ENCODE measurements at places on chromosomes 1 and 21.

- no peak for DNase-seq
Measured at GRCh38 chr1:2856066-2856390, 54.5 kb upstream of the TTC34 start.

GRCh38 chr1:89616844-89617627 is 15.9 kb upstream of the LRRC8C start:
- DNase-seq, result no peak

GRCh38 chr1:7702365-7702764 is 68.7 kb upstream of the VAMP3 start:
- DNase-seq, result no peak

DNA sequence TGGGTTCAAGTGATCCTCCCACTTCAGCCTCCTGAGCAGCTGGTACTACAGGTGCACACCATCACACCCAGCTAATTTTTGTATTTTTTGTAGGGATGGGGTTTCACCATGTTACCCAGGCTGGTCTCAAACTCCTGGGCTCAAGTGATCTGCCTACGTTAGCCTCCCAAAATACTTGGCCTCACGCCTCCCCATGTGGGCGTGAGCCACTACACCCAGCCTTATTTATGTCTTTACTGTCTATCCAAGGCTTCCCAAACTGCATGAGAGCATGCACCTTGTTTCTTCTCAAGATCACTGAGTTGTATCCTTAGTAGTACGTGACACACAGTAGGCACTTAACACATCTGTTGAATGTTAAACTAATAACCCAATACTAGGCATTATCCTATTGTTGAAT is 14.2 kb downstream of the WASF2 start:
- no peak for DNase-seq

GRCh38 chr1:180936110-180937011 is 23.7 kb downstream of the KIAA1614 start:
- DNase-seq, result no peak

DNA sequence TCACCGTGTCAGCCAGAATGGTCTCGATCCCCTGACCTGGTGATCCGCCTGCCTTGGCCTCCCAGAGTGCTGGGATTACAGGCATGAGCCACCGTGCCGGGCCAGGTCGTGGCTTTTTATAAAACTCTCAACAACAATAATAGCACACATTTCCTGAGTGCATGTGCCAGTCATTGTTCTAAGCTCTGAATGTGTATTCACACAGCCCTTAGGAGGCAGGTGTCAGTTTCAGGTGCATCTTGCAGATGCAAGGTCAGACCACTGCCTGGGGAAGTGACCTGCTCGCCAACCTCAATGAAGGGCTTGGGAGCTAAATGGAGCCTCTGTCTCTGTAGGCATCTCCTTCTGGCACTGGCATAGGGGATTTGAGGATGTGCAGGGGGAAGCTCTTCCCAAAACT is 1.6 kb upstream of the LEFTY2 start:
- no peak for DNase-seq

DNA sequence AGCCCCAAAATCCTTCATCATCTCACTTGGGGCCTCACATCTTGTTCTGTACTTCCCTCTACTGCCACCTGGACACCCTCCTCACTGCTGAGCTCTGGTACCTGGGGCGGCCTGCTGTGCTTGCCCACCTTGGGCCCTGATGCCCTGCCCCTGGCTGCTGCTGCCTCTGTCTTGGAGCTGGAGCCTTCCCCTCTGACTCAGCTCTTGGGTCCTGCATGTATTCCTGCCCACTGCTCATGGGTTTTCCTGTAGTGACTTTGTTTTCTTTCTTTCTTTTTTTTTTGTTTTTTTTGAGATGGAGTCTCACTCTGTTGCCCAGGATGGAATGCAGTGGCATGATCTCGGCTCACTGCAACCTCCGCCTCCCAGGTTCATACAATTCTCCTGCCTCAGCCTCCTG is 37.5 kb downstream of the TRAPPC10 start:
- no peak for DNase-seq

DNA sequence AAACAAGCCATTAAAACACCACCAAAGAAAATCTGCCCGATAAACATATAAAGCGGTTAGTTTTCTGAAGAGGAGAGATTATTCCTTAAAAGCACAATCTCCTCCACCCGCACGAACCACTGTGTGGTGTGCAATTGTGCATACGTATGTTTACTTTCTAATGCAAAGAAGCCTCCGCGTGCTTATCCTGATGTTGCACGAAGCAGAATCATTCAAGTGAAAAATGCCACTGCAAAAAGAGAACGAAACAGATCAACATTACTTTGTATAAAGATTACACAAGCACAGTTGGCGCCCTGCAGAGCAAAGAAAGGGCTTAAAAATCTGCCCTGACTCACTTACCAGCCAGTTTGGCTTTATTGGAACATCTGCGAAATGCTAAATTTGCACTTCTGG is 166.8 kb downstream of the ZNF281 start:
- DNase-seq, result no peak

- DNase-seq, result no peak
Measured at GRCh38 chr1:8987881-8988617, 38.2 kb downstream of the SLC2A7 start.

DNA sequence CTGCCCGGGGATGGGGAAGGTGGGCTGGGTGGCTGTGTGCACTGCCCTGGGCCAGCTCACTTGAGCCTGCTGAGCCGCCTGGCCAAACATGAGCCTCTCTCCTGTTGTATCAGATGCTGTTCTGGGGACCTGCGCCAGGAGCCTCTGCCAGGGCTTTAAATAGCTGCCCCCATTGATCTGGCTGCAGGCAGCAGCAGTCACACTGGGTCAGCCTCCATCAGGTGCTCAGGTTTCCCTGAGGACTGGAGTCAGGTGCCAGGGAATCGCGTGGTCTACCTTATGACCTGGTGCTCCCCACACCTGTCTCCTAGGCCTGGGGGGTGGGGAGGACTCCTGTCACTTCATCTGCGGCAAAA is 700 bp upstream of the CCDC28B start:
- DNase-seq, result peak; percentile 74

- no peak for DNase-seq
Measured at GRCh38 chr1:18955441-18956192, 859 bp downstream of the IFFO2 start.

- DNase-seq, result no peak
Measured at GRCh38 chr1:60866226-60866900, 216.0 kb upstream of the NFIA start.

GRCh38 chr1:94737124-94737998 is 82.8 kb upstream of the SLC44A3 start:
- DNase-seq, result no peak

DNA sequence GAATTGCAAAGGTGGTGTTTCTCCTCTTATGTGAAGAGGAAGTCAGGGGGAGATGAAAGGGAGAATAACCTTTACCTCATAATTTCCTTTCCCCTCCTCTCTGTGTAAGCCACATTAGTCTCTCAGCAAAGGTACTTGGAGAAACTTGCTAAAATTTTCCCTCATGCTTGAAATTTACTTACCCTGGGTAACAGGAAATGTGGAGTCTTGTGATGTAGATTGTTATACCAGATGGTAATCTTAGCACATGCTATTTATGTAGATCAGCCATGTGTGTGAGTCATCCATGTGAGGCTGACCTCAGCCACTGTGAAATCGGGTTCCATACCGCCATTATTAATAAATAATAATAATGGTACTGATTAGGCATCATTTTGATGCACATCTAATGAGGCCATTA is 128.4 kb downstream of the TGFB2 start:
- DNase-seq, result no peak

GRCh38 chr21:29092102-29092959 is 18.9 kb upstream of the CCT8 start:
- no peak for DNase-seq

GRCh38 chr1:72557446-72558049 is 275.2 kb upstream of the NEGR1 start:
- no peak for DNase-seq

GRCh38 chr1:29907596-29907995 is 671.3 kb downstream of the PTPRU start:
- DNase-seq, result no peak

DNA sequence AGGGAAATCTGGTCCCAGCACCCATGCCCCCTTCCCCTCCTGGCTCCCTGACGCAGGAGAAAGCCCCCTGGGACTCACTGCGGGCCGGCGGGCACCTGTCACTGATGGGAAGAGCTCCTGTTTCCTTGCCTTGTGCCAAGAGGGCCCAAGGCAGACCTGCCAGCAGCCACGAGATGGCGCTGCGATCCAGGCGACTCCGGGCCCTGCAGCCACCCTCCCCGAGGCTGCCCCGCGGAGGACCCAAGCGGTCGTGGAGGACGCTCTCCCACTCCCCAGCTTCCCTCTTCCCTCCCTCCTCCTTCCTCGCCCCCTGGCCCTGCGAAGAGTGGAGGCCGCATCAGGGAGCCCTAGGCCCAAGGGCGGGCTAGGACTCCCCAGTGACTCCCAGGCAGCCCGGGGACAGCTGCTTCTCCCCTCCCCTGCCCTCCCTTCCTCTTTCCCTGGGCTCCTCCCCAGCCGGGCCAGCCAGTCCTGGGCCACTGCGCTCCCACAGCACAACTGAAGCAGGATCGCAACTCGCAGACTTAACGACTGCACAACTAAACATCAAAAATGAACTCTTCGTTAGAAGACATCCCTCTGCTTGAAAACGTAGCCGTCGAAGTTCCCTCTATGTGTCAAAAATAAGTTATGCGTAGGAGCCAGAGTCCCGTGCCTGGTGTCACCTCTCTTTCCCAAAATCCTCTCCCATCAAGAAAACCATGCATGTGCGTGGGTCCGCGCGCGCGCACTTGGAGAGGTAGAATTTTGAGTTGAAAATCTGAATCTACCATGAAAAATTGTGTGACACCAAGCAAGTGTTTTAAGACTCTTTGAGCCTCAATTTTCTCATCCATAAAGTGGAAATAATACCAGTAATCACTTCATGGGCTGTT is 34.2 kb downstream of the BATF3 start:
- DNase-seq, result peak; percentile 88

- no peak for DNase-seq
Measured at GRCh38 chr1:13513063-13513894, 524 bp downstream of the LRRC38 start.

GRCh38 chr1:63651161-63651701 is 58.0 kb downstream of the PGM1 start:
- DNase-seq, result no peak

GRCh38 chr1:147785794-147786506 is 25.5 kb upstream of the GJA5 start:
- DNase-seq, result no peak

GRCh38 chr1:106224426-106224825 is 832.0 kb upstream of the PRMT6 start:
- DNase-seq, result no peak

DNA sequence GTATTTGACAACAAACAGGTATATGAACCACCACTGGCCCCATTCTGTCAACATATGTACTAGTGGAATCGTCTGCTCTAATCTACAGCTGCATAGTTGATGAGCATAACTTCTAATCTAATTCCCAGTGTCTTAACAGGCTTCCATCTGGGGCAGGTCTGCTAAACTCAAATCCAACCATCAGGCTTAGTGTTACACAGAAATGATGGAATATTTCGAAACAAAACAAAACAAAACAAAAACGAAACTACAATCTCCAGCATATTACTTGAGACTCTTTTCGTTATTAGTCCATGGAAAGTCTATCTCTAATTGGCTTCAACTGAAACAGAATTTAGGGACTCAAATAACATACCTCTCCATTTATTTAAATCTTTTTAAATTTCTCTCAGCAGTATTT is 37.6 kb downstream of the DIPK1A start:
- no peak for DNase-seq

- DNase-seq, result no peak
Measured at GRCh38 chr1:30405081-30405480, 318.3 kb downstream of the MATN1 start.

GRCh38 chr1:113928187-113928930 is 765 bp upstream of the HIPK1 start:
- no peak for DNase-seq

DNA sequence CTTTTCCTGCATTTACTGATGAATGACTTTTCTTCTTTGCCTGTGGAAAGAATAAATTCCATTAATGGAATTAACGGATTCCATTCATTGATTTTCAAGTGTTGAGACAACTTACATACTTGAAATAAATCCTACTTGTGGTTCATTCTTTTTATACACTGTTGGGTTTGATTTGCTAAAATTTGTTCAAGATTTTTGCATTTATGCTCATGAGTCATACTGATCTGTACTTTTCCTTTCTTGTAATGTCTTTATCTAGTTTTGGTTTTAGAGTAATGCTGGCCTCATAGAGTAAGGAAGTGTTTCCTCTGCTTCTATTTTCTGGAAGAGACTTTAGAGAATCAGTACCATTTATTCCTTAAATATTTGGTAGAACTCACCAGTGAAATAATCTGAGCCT is 14.4 kb downstream of the UROD start:
- DNase-seq, result no peak

DNA sequence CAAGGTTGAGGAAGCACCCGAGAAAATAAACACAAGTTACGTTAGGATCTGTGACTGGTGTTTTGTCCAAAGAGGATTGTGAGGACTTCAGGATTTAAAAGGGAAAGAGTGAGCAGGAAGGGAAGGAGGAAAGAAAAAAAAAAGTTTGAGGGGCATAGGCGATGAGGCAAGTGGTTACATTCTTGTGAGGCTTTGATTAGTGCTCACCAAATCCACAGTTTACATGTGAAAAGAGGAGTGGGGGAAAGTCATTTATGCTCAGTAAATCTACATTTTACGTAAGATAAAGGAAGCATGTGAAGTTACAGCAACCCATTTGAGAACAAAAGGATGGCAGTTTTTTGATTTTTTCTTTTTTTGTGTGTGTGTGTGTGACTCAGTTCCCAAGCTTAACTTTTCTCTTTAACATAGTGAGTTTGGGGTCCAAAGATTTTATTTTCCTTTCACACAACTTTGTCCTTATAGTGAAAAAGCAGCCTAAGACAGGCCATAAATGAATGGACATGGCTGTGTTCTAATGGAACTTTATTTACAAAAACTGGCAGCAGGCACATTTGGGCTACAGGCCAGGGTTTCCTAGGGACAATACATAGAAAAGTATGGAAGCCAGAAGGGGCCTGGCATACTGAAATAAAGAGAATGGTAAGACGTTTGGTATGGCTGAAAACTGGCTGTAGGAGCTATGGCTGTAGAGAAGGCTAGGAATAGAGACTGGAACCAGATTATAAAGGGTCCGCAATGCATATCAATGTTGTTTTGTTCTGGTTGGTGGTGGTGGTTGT is 121.7 kb downstream of the FGGY start:
- no peak for DNase-seq

- no peak for DNase-seq
Measured at GRCh38 chr1:237179503-237179902, 137.5 kb downstream of the RYR2 start.
